ENCODE measurements at places on chromosomes 1 and 21.

DNA sequence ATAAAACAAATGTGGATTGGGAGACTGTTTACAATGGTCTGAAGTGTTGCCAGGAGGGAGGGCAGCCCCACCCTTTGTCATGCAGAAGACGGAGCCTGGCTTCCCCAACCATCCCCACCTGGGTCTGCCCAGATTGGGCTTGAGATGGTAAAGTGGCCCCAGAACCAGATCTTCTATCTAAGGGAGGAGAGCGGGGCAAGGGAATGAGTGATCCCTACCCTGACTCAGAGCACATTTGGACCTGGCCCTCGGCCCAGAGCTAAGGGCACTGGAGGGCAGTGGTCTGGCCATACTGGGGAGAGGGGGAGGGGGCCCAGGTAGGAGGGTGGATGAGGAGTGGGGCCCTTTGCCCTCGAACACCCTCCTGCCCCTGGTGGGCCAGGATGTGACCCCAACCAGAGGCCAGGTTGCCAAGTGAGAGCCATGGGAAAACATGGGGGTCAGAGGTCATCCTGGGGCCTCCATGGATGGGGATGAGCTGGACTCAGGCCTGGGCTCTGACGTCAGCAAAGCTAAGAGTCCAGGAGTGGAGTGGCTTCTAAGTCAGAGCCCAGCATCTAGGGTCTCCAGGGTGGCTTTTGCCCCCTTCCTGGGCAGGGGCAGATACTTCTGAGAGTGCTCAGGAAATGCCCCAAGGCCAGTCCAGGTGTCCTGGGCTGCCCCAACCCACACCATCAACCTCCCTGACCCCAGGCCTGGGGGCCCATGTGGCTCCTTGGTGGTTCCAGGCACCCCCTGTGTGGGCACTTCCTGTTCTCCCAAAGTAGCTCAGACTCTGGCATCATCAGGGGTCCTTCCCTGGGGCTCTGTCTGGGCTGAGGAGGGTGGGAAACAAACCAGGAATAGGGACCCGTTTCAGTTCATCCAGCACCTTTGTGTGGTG, 1.6 kb upstream of the LEFTY1 start:
- no peak for DNase-seq

DNA sequence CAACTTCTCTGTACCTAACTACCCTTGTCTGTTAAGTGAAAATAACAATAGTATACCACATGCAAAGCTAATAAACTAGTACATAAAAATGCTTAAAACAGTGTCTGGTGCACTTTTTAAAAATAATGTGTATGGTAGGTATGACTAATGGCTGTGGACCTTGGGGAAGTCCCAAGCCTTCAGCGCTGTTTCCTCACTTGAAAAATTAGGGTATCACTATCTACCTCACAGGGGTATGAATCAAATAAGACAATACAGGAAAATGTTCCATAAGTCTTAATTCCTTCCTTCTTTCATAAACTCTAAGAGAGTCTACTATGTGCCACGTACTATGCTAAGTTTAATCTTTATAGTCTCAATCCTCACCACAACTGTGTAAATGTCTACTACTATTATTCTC, 32.0 kb downstream of the EGLN1 start:
- no peak for DNase-seq

DNA sequence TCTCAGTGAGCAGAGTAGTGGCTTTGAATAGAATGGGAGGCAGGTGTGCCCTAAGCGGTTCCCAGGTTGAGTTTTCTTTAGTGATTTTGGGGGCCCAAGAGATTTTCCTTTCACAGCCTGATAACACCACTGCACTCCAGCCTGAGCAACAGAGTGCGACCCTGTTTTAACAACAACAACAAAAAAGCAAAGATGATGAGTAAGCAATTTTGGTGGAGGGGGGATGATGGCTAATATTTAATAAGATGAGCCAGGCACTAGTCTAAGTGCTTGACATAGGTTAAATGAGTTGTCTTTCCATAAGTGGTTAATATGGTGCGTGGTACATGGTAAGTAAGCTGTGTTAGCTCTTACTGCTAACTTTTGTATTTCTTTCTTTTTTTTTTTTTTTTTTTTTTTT, 2.0 kb downstream of the RNPEP start:
- no peak for DNase-seq

DNA sequence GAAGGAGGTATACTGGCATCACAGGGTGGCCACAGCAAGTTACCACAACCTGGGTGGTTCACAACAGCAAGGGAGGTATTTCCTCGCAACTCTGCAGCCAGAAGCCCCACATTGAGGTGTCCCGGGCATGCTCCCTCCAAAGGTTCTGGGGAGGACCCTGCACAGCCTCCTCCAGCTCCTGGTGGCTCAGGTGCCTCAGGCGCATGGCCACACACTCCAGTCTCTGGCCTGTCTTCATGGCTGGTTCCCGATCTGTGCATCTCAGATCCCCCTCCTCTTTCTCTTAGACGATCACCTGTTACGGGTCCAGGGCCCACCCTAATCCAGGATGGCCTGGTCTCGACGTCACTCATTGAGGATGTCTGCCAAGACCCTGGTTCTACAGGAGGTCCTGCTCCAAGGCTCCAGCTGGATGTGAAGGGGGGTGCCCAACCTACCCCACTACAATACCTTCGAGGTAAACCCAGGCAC, 6.7 kb upstream of the ARF1 start:
- DNase-seq = no peak

GRCh38 chr1:18954270-18955071, 2.0 kb downstream of the IFFO2 start:
- no peak for DNase-seq

All from NT2/D1 (cell line).